ENCODE measurements at places on chromosomes 13 and 19.

DNA sequence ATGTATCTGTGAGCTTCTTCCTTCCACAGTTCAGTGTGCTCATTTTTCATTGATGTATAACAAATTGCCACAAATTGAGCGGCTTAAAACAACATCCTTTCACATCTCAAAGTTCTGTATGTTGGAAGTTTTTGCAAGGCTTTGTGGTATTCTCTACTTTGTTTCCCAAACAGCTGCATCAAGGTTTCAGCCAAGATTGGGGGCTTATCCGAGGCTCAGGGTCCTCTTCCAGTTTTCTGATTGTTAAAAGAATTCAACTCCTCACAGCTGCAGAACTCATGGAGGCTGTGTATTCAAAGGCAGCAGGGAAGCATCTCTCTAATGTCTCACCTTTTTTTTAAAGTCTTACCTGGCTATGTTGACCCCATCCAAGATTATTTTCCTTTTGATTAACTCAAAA, 1369.8 kb downstream of the PCDH9 start:
- DNase-seq: no peak

- DNase-seq: no peak
Measured at GRCh38 chr19:48807590-48808308, 3.1 kb downstream of the BCAT2 start.

DNA sequence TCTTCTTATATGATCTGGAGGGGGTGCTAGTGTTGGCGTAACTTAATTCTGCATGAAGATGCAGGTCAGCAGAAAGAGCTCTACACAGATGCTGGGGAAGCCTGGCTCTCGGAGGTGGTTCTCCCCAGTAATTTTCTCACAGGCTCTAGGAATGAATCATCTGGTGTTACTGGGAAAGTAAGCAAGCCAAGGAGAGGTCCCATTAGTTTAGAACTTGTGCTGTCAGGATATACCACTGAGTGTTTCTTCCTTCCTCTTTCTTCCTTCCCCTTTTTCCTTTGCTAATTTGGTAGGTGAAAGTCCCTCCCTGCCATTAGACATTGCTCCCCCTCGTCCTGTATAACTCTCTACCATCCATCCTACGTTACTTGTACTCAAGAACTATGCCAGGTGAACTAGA, 68.3 kb downstream of the ATP8A2 start:
- no peak for DNase-seq

GRCh38 chr13:97429681-97430081, 4.3 kb upstream of the RAP2A start:
- DNase-seq: no peak

All from stimulated activated CD4-positive, alpha-beta T cell treated with anti-CD3 and anti-CD28 coated beads, Interleukin-15, amount 100 ng/mL, for 24 hours (primary cell).